Occipital lobe (tissue), 3 donors: ENCODE measurements at places on chromosomes 6 and 20. TPM values are rescaled to one million over a fixed set of nuclear protein-coding genes. Genes with fewer than 3 reads are reported as not detected.

FAM83D gene
- total RNA-seq = 1.7 TPM

DNA sequence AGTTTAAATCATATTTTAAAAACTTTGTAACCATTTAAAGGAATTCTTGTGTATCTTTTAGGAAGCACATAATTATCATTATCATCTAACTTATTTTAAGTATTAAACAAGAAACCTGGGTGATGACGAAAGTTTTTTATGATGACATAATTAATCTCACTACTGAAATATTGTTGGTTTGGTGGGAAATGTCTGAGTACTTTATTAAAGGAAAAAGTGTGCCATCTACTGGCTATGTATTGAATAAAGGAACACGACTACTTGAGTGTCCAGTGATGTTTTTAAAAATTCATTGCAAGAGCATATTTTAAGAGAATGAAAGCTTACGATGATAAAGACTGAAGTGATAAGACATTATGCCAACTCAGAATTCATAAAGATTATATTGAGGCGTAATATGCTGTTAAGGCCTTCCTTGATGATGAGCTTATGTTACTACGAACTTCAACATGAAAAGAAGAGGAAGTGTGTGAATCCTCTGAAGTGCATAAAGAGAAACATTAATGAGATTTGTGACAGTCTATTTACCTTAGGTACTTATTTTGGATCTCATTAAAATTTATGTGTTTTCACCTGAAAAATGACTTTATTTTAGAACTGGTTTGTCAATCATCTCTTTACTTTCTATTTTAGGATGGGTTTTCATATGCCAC is 12.0 kb upstream of the TRMT11 start:
- DNase-seq = no peak

DNA sequence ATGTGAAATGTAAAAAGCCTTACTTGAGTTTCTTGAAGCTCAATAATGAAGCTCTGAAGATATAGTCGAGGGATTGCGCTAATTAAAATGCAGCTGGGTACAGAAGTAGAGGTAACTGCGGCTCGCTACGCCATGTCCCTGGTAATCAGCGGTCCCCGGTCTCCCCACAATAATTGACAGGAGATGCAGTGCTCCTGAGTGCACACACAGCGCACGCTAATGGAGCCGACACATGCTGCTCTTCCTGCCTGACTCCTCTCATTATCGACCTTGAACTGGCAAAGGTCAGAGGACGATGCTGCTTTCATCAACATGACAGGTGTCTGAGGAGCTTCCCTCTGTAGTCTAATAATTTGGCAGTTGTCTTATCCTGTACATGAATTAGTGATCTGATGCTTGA is 365.9 kb downstream of the RNF144B start:
- no peak for DNase-seq

DNA sequence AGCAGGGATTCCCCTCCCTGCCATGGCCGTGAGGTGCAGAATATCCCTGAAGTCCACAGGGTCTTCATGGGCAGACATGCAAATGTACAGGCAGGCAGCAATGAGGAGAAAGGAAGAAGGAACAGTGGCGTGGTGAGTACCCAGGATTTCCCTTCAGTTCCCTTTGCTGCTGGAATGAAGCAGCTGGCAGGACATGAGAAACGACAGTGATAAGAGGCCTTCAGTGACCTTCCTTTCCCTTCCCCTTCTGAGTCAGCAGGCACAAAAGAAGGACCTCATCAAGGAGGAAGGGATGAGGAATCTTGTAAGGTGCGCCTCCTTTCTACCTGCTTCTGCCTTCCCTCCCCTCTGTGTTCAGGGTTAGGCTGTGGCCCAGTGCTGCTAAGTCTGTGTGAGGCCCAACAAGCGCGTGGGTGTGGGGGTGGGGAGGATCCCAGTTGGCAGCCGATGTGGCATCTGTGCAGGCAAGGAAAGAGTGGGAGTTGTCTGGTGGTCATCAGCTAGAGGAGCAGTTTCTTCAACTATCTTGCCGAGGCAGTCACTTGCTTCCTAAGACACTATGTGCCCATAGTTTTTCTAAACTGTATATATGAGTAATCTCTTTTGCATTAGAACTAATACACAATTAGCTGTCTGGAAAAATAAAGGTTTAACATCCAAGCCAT is 29.5 kb upstream of the FBXO9 start:
- peak; percentile 39 for DNase-seq

- no peak for DNase-seq
Observed at GRCh38 chr6:14001329-14002012, 76.7 kb downstream of the RNF182 start.

LY6G5B gene
- 3.4 TPM for total RNA-seq

DNA sequence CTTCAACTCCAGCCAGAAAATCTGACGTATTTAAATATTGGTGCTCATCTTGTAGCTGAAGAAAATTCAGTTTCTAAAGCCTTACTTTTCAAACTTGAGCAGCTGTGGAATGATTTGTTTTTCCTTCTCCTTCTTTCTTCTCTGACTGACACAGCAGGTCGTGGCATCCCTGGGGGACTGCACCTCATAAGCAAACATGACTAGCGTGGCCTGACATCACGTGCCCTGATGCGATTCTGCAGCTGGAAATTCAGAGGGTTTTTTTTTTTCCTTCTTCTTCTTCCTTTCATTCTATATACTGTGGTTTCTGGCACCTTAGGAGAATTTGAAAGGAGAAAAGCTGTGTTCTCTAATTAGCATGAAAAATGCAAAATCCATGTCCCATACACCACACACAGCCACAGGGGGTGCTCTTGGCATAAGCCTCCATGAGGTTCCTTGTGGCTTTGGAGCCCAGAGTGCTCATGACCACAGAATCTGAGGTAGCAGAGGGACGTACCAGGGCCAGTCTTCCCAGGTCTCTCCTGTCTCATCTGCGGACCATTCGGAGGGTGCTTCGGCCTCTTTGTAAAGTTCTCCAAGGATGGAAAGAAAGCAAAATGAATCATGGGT is 258.5 kb upstream of the CDH4 start:
- DNase-seq = no peak

KHDRBS2 gene
- 66.8 TPM for total RNA-seq

DNA sequence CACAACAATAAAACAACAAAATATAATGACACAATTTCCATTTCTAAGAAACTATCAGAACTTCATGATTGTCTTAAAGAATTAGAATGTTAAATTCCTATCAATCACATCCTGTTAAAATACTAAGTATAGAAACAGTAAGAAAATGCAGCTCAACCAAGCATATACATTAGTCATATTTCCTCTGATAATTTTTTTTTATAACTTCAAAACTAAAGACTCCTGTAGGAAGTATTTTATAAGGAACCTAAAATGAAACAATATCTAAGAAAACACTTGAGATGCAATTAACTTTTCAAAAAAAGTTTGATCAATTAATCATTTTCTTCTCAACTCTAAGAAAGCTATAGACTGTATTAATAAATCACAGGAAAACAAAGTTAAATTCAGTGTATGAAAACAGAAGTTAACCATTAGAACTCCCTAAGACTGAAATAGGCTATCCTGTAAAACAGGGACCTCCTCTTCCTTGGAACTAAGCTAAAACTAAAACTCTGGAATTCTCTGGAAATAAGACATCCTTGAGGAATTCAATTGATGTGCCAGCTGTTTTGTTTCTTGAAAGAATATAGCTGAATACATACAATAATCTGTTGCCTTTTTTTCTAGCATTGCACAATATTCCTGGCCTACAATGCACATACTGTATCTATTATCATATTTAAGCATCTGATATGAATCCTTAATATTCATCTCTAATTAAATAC is 19.8 kb downstream of the FKBP5 start:
- no peak for DNase-seq
